Right ventricle myocardium superior (tissue), 1 donor: ENCODE measurements at places on chromosomes 4 and X.

- DNase-seq: no peak
Observed at GRCh38 chr4:88275949-88276515, 8.3 kb downstream of the PPM1K start.

DNA sequence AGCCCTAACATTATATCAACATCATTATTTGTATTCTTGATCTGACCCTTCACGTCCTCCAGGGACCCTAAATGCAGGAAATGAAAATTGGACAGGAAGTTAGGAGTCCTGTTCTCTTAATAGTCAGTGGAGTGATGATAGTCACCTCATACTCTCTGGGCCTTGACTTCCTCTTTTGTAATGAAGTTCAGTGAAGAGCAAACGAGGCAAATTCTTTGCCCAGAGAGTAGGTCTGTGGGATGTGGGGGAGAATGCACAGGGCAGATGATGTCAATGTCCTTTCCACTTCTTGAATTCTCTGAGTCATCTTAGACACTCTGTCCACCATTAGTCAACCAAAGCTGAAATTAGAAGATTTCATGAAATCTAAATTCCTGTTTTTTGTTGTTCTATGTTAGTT is 17.1 kb upstream of the GPRIN3 start:
- no peak for DNase-seq

- no peak for DNase-seq
Observed at GRCh38 chr4:96092151-96092705, 252.3 kb downstream of the PDHA2 start.

- no peak for DNase-seq
Observed at GRCh38 chrX:107228486-107228819, 22.0 kb downstream of the DNAAF6 start.

DNA sequence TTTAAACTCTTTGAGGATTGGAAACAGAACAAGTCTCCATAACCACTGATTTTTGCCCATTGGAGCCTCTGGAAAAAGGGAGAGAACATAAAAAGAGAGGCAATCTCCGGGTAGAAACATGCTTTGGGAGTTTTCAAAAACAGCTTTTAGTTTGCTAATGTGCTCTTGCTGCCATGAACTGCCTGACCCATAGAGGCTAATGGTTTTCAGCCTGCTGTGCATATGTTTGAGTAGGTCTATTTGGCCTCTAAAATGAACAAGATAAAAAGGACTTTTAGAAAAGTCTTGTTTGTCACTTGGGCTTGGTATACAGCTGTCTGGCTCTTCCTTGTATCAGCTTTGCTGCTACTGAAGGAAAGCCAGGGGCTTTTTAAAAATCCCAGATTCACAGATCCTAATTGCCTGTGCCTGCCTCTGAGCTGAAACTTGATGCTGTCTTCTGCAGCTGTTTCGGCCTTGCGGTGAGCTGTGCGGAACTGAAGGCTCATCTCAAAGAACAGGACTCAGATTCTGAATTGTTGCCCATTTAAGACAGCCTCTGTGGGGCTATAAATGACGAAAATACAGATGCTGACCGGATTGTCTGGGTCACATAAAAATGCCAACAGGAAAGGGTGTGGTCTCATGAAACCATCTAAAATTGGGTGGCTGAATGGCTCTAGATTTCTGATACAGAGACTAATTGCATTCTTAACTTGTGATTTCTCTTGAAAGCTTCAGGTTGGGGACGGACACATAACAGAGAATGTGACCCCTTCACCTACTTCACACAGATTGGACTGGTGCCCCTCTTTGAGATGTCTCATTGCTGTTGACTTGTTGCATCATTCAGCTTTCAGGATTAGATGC is 18.4 kb upstream of the ZNF41 start:
- no peak for DNase-seq

DNA sequence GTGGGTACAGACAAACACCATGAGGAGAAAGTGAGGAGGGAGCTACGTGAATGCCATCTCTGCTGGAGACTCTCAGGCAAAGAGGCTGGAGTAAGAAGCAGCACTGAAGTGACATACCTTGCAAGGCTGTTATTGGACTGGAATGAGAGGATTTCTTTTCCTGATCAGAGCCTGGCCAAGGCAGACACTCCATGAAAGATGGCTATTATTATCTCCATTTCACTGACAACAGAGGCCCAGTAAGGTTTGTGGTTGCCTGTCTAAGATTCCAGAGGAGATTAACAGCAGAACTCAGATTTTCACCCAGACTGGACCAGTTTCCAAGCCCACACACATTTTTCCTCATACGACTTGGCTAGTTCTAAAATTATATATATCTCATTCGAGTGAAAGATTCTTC is 162.0 kb upstream of the EOLA2 start:
- DNase-seq: no peak

DNA sequence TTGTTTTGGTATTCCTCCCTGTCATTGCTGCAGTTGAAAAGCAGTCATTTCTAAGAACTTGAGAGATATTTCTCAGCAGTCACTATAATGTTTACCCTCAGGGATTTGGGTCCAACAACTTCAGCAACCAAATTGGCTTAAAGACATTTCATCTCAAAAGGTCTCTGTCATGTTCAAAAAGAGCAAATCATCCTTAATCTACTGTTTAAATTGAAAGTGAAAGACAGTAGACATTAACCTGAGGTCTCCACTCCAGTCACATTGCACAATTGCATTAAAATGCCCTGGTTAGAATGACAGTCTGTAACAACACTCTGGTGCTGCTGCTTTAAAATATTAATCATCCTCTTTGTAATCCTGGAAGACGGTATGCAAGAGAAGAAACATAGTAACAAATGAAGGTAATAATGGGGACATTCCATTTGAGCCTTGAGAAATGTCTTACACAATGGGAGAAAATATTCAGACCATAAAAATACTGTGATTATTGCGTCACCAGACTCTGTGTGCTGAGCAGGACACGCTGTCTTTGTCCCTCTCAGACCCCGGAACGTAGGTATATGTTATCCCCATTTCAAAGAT is 90.2 kb upstream of the UNC5C start:
- no peak for DNase-seq

DNA sequence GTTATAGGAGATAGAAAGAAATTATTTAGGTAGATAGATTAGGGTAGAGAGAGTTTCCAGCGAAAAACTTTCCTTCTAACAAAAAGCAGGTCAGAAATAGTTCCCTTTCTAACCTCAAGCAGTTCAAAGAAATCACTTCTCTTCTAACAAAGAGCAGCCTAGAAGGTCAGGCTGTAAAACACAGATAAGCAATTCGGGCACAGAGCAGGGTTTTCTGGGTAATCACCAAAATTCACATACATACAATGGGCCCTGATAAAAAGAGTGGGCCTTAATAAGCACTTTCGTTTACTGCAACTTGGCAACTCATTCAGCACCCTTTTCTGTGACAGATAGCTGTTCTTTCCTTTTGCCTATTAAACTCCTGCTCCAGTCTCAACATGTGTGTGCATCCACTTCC is 13.4 kb upstream of the NAF1 start:
- DNase-seq: no peak

- DNase-seq: no peak
Observed at GRCh38 chr4:176800891-176801534, 8.3 kb upstream of the VEGFC start.

- DNase-seq: peak; percentile 26
Observed at GRCh38 chr4:6152869-6153705, 47.3 kb downstream of the JAKMIP1 start.

GRCh38 chr4:24880186-24880585 is 32.7 kb downstream of the CCDC149 start:
- DNase-seq: no peak

- DNase-seq: no peak
Observed at GRCh38 chrX:33415459-33415858, 204.1 kb upstream of the DMD start.

GRCh38 chrX:118521435-118521834 is 25.8 kb downstream of the DOCK11 start:
- no peak for DNase-seq

DNA sequence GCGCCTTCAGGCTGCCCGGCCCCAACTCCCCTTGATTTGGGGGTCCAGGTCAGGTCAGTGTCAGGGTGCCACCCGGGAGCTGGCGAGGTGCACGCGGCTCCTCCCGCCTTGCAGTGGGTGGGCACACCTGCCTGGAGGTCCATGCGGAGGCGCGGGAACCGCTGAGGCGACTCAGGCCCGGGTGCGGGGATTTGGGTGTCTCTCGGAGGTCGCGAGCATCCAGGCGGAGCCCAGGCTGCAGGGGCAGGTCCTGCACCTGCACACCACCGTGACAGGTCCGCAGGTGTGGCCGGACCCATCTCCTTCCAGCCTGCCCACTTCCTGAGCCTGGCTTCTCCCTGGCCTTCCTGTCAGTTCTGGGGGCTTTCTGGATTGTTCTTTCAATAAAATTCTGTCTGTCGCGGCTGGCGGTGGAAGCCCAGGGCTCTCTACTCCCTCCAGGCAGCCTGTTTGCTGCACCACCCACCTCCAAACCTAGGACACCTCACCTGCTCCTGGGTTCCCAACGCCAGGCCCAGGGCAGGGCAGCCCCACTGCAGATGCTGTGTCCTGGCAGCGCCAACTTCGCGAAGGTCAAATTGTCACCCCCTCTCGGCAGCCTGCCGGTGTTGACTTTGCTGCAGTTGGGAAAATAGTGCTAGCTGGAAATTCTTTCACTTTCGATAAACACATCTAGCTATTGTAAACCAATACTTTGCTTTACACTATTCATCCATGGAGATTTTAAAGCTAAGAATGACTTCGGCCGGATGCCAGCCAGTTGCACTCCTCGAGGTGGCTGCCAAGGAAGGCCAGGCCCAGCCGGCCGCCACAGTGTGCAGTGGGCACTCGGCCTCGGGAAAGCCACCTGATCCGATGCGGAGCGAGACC is 35.9 kb downstream of the FGFRL1 start:
- peak; percentile 41 for DNase-seq

- no peak for DNase-seq
Observed at GRCh38 chr4:68245594-68245993, at the start of gene TMPRSS11B. TSS of gene TMPRSS11B (minus strand) at chr4:68245694. CDS start at chr4:68245558, 136 bp downstream.

GRCh38 chr4:7823416-7823824 is 116.2 kb downstream of the AFAP1 start:
- peak; percentile 87 for DNase-seq

GRCh38 chr4:30262379-30262778 is 457.8 kb upstream of the PCDH7 start:
- no peak for DNase-seq

DNA sequence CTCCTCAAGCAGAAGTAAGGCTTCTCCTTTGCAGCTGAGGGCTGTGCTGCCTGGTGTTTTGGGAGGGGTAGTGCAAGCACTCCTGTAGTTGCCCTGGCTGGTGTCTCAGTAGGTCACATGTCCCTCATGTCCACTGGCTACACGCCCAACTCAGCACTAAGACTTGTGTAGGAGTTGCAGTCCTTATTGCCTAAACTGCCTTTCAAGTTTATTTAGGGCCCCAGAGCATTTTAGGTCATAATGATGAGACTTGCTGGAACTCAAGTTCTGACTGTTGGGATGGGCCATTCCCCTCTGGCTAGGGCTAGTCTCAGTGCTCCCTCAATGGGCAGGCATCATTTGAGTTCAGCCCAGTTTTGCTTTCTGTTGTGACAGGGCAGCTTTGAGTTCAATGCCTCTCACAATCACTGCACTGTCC is 44.1 kb downstream of the PPM1K start:
- peak; percentile 76 for DNase-seq

GRCh38 chr4:165439344-165439743 is 60.5 kb downstream of the CPE start:
- no peak for DNase-seq

- no peak for DNase-seq
Observed at GRCh38 chr4:113773014-113773413, 11.5 kb upstream of the CAMK2D start.

DNA sequence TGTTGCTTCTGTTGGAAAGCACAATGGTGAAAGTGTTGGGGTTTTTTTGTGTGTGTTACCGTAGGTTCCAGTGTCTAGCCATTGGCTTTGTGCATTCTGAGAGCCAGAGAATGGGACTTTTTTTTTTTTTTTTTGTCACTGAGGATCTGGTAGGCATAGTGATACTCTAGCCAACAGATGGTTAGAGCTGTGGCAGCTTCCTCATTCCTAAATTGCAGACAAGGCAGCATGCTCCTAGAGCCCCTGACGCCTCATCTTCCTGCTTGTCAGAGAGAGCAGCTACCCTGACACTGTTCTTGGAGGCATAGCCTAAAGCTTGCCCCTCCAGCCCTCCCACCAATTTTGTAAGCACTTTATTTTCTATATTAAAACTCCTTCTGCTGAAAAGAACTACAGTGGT is 27.0 kb downstream of the ARHGEF9 start:
- DNase-seq: no peak

DNA sequence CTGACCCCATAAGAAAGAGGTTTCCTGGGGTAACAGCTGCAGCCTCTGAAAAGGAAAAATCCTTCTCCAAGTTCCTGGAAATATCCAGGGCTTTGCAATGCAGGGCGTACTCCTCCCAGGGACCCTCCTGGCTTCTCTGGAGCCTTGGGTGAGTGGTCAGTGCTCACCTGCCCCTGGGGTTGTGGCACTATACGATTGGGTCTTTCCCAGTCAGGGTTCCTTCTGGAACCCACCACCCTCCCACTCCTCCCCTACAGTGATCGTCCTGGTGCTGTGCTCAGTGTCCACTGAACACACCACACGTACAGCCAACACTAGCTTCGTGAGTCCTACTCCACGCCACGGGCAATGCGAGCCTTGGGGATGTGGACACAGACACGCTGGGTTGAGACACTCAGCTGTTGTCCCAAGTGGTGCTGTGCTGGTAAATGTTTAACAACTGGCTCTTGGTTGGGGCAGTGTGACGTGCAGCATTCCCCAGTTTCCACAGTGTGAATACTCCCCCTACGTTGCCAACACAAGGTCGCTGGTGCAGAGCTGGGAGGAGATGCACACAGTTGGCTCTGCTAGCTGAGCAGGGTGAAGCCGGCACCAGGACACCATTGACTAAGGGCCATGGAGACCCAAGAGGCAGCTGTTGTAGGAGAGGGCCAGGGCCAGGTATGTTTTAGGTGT is 65.4 kb downstream of the HTRA3 start:
- peak; percentile 7 for DNase-seq

GRCh38 chrX:65582450-65583082 is 48.0 kb upstream of the LAS1L start:
- DNase-seq: no peak

- DNase-seq: peak; percentile 79
Observed at GRCh38 chr4:173370130-173370476, 651 bp upstream of the SAP30 start.

GRCh38 chrX:72687396-72687795 is 26.7 kb downstream of the PHKA1 start:
- DNase-seq: no peak

GRCh38 chrX:107374132-107374531 is 75.3 kb upstream of the FRMPD3 start:
- DNase-seq: no peak

DNA sequence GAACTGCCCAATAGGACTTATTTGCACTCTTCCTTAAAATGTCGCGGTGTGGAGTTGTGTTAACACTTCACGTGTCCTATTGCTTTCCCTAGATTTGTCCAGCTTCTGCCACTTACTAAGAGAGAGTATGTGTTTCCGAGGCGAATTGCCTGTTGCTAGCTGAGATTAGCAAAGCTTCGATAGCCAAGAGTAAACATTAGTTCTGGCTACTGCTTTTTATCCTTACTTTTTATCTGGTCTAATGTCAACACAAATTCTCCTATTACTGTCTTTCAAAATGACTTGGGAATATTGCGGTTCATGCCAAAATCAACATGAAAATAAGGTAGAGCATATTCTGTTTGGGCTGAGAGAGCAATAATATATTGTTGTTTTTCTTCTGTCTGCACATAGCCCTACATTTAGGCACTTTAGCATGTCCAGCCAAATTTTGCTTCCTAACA is 90.4 kb upstream of the VEGFC start:
- no peak for DNase-seq

- no peak for DNase-seq
Observed at GRCh38 chrX:136752796-136753195, 27.9 kb downstream of the ARHGEF6 start.

GRCh38 chr4:36310216-36310615 is 28.8 kb downstream of the DTHD1 start:
- DNase-seq: no peak
